ENCODE measurements at places on chromosomes 1 and 21.

- no peak for DNase-seq
Measured at GRCh38 chr1:40107290-40107959, 10.4 kb upstream of the PPT1 start.

DNA sequence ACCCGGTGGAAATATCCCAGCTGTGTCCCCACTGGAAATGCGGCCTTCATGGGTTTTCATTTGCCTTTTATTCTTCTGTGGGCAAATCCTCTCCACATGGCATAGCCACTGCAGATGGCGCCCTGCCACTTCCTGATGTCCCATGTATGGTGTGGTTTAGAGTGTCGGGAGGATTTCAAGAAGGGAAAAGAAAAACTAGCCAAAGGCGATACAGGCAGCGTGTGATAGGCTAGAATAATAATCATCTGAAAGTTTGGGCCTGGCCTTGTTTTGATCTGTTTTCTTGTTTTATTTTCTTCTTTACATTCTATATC is 123.6 kb downstream of the PEX14 start:
- no peak for DNase-seq

- no peak for DNase-seq
Measured at GRCh38 chr1:20358761-20359263, 68.1 kb downstream of the VWA5B1 start.

- no peak for DNase-seq
Measured at GRCh38 chr1:67367370-67368045, 59.8 kb downstream of the IL12RB2 start.

- no peak for DNase-seq
Measured at GRCh38 chr1:82819234-82819633, 1018.5 kb downstream of the ADGRL2 start.

DNA sequence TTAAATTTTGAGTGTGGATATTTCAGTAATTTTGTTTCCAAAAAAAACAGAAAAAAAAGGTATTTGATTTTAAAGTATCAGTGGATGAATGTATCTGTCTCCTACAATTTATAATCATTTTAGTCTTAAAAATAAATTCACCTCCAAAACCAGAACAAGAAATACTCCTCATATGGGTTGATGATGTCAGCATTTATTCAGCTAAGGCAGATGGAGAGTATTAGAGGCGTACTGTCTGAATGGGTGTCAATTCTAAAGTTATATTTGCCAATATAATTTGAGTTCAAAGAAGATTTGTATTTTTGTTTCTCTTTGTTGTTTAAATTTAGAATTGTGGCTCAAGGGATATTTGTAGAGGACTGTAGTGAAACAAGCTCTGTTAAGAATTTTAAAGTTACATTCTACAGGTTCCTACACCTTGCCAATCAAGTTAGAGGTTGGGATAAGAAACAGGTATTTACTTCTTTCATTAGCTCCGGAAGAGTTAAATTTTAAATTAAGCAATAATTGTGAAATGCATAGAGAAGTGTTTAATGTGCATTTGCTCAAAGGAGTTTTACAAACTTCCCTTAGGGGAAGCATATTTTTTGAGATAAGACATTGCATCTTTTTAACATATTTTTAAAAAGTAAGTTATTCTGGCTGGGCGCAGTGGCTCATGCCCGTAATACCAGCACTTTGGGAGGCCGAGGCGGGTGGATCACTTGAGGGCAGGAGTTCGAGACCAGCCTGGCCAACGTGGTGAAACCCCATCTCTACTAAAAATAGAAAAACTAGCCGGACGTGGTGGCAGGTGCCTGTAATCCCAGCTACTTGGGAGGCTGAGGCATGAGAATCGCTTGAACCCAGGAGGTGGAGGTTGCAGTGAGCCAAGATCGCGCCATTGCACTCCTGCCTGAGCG is 1.2 kb downstream of the PLA2G4A start:
- DNase-seq = no peak

DNA sequence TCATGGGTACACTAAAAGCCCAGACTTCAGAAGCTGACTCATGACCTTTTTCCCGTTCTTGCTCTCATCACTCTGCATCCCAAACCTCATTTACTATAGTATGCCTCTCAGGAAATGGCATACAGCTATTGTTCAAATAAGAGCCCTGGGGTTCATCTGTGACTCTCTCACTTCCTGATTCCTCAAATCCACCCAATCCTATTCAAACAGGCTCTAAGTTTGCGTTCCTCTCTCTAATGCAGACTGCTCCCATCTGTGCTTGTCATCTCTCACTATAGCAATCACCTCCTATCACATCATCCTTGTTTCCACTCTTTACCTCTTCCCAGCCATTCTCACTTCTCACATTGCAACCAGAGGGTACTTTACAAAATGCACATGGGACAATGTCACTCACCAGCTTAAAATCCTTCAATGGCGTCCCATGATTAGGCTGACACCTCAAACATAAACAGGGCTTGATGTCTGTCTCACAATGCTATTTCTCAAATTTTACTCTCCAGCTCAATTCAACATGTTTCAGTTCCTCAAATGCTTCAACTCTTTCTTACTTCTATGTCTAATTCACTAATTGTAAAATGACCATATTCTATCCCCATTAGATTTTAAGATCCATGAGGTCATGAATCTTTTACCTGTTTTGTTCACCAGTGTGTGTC is 408.4 kb downstream of the NTNG1 start:
- no peak for DNase-seq

- peak; percentile 49 for DNase-seq
Measured at GRCh38 chr1:17437580-17438317, 1.7 kb downstream of the RCC2 start.

GRCh38 chr1:63668298-63668697 is 75.1 kb downstream of the PGM1 start:
- no peak for DNase-seq

GRCh38 chr1:30102605-30103004 is 620.8 kb downstream of the MATN1 start:
- no peak for DNase-seq

GRCh38 chr21:32415451-32416398 is 3.2 kb downstream of the EVA1C start:
- no peak for DNase-seq

- no peak for DNase-seq
Measured at GRCh38 chr21:14989359-14989758, 75.4 kb downstream of the NRIP1 start.

GRCh38 chr21:36134803-36135390 is at the start of gene CBR3:
Gene CBR3, plus strand, starts transcription at chr21:36135079. Its CDS starts 114 bp downstream, at chr21:36135193.
- no peak for DNase-seq

DNA sequence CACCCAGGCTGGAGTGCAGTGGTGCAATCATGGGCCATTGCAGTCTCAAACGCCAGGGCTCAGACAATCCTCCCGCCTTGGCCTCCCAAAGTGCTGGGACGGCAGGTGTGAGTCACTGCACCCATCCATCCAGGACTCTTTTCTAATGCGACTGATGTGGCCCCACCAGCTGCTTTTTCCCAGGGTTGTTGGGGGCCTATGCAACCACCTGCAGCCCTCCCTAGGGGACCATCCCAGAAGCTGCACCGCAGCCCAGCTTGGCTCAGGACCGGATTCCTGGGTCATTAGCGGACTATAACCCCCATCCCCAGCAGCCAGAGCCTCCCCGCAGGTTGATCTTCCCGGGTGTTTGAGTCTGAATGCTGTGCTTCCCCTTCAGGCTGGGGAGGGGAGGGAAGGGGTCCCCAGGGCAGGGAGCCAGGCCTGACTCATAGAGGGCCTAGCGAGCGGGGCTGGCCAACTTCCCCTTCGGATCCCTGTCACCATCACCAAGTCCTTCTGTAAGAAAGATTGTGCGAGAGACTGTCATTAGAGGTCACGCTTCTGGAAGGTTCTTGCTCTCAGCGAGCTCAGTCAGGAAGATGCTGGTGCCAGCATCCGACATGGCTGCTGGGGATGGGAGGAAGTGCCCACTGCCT is 108.7 kb upstream of the ACTRT2 start:
- peak; percentile 21 for DNase-seq

GRCh38 chr1:18328803-18329202 is 151.9 kb upstream of the KLHDC7A start:
- DNase-seq = no peak

DNA sequence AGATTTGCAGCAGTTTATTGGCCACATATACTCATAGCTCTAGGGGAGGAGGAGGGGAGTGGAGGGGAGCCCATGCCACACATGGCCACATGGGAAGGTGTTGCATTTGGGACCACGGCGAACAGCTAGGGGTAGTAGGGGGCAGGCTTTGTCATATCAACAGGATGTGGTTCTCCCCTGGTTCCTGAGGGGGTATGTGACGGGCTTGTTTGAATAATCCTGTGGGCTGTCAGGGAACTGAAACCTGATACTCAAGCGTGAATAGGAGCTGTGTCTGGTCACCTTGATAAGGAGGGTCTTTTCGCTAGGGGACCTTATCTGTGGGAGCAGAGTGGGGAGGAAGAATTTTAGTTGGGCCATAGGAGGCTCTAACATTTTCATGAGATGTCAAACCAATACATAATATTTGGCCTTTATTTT is 264.7 kb downstream of the CTH start:
- no peak for DNase-seq

GRCh38 chr1:91273875-91274274 is 130.8 kb downstream of the HFM1 start:
- DNase-seq = no peak

DNA sequence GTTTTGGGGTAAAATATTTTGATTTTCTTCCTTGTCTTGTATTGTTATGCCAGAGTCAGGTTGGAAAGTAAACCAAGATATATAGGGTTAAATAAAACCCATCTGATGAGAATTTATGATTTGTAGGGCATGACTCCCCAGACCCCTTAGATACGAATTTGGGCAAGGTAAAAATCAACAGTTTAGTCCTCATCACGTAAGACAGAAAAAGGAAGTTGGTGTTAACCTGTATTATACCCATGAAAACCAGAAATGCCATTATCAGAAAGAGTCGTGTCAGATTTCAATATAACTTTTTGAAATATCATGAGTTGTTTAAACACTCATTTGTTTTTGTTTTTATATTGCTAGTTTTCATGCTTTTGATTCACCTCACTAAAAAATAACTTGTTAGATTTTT is 11.8 kb downstream of the CEPT1 start:
- no peak for DNase-seq

DNA sequence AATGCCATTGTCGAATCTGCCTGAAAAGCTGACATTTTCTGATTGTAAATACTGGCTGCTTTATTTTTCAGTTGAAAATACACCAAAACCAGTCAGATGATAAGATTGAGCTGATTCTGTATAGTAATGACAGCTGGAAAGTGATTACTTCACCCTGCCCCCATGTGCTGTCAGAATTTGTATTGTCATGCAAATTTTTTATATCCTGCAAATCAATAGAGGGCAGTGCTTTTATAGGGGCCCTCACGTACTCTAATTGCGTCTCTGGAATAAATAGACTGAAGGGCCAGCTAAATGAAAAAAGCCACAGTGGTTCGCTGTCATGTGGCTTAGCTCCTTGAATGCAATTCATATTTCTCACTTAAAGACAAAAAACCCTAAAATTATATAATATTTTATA is 208.6 kb downstream of the LHX8 start:
- DNase-seq = no peak

DNA sequence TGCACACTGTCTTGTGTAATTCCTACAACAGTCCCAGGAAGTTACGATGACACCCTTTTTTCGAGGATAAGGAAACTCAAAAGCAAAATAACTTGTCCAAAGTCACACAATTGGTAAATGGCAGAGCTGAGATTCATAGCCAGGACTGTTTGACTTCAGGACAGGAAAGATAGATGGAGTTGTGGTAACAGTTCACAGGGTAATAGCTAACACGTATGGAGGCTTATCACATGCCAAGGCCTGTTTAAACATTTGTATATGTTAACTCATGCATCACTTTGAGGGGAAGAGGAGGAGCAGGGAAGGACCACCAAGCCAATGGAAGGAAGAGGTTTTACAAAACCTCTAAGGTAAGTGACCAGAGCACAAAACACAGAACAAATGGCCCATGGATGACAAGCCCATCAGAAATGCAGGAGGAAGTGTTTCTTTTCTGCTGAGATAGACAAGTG is 2.8 kb downstream of the DHCR24 start:
- DNase-seq = no peak

GRCh38 chr1:29387210-29387609 is 150.9 kb downstream of the PTPRU start:
- DNase-seq = no peak
